Activated gamma-delta T cell treated with anti-CD3 and anti-CD28 coated beads, Interleukin-2, amount 50 U/mL, for 16 hours (primary cell): ENCODE measurements at places on chromosomes 1 and 21.

DNA sequence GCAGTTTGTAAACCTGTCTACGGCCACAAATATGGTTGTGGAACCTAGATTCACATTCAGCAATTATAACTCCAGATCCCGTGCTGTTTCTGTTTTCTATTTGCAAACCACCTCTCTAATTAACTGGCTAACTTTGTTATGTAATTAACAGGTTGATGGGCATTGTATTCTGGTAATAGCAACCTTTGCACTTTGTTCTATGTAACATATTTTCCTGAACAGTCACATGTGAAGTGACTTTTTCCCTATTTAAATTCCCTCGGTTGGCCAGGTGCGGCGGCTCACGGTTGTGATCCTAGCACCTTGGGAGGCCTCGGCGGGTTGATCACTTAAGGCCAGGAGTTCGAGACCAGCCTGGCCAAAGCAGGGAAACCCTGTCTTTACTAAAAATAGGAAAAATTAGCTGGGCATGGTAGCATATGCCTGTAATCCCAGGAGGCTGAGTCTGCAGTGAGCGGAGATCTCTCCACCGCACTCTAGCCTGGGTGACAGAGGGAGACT lies 1.4 kb downstream of the ACADM start:
- DNase-seq = no peak

GRCh38 chr1:156233426-156234127 lies 8.4 kb upstream of the BGLAP start:
- DNase-seq = no peak

GRCh38 chr1:4512636-4513035 lies 141.8 kb upstream of the AJAP1 start:
- DNase-seq = no peak

DNA sequence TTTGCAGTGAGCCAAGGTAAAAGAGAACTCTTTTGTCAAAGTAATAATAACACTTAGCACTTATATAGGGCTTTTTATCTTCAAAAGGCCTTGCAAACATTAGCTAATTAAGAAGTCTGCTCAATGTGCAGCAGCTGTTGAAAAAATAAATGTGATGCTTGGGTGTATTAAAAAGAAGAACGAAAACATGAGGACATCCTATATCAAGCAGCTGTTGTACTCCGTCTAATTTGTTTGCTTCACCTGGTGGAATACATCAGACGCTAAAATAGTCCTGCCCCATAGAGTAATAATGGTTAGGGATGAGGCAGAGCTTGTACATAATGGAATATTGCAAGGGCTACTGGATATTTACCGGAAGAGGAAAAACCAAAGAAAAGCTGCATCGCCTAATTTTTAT lies 299.5 kb downstream of the ST6GALNAC3 start:
- DNase-seq = no peak

DNA sequence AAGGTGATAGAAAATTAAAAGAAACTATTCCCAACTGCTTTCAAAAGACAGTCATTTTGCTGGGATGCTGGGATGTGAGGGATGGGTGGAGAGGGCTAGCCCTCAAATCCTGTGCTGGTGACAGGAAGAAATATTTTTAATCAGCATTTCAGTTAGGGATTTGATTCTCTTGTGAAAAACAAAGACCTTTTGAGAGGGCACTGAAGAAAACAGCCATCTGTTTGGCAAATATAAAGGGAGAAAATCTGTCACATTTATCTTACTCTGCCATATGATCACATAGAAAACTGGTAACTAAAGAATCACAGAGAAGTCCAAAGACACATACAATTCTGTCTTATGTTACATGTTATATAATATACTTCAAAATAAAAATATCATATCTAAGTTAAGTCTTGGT lies 12.3 kb downstream of the STXBP3 start:
- no peak for DNase-seq

- no peak for DNase-seq
These were observed 64.8 kb upstream of the GNG4 start for GRCh38 chr1:235714205-235714897.

DNA sequence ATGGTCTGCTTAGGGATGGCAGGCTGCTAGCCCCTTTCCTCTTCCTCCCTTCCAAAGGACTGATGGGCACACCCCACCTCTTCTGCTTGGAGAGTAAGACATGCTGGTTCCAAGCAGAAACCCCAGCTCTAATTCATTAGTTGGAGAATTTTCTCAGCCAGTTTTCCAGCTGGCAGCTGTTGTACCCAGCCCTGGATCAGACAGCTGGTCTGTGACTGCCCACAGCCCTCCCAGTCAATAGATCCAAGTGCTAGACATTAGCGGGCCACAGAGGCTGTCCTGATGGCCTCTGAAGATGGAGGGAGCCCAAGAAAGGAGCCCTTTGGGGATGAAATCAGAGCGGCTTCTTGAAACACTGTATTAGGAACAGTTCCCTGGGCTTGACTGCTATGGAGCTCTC lies 35.8 kb downstream of the ACOT11 start:
- DNase-seq = no peak

GRCh38 chr1:23722652-23723051 lies 20.6 kb upstream of the ELOA start:
- no peak for DNase-seq
